Left forelimb (tissue), 1 donor: ENCODE measurements at places on chromosomes 7 and 10.

- no peak for DNase-seq
Measured at GRCh38 chr7:2120841-2121830, 111.6 kb downstream of the MAD1L1 start.

- DNase-seq, result no peak
Measured at GRCh38 chr7:7304705-7305450, 122.5 kb downstream of the C1GALT1 start.

- DNase-seq, result no peak
Measured at GRCh38 chr10:77268721-77269120, 368.9 kb downstream of the KCNMA1 start.

DNA sequence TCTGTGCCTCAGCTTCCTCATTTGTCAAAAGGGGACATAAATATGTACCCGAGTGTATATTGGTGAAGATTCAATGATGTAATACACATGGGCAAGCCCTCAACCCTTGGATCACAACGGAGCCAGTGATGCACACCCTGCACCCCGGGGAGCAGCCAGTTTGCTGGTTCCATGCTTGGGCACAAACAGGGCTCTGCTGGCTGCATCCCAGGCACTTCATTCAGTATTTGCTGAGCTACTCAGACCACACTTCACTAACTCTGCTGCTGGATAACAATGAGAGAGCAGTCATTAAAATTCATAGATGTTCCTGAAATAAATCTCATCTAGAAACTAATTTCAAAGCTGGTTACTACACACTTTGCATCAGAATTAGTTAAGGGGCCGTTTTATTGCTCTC is 72.0 kb downstream of the SCRN1 start:
- DNase-seq, result no peak

DNA sequence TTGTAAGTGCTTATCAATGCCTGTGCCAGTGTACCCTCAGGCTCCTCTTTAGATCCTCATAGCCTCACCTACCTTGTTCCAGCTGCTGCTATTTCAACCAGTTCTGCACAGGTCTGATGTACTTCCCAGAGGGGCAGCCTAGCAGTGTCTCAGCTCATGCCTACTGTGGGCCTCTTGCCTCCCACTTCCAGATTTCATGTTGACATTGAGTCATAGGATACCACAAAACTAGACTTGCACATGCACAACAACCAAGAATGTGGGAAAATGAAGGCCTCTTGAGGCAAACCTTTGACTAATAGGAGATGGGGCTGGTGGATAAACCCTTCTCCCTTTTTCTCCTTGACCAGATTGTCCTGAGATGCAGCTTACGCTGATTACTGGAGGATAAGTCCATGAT is 31.0 kb downstream of the PON3 start:
- no peak for DNase-seq

- no peak for DNase-seq
Measured at GRCh38 chr10:110495731-110496552, 1.8 kb upstream of the DUSP5 start.

DNA sequence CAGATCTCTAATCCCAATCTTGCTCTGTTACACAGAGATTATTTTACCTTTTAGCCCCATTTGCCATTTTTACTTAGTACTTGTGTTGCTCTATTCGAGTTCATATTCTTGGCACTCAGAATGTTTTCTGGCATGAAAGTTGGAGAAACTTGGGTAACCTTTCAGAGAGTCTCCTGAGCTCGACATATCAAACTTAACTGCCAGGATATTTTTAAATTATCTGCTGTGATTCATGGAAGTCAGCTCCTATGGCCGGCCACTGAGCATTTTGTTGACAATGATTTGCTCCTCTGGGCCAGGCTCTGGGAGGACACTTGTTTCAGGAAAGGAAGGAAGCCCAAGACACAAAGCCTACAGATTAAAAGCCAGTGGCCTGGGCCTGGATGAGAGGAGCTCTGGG is 396.7 kb downstream of the TNS3 start:
- DNase-seq, result no peak

GRCh38 chr7:108057951-108058481 is 55.1 kb upstream of the LAMB1 start:
- no peak for DNase-seq

DNA sequence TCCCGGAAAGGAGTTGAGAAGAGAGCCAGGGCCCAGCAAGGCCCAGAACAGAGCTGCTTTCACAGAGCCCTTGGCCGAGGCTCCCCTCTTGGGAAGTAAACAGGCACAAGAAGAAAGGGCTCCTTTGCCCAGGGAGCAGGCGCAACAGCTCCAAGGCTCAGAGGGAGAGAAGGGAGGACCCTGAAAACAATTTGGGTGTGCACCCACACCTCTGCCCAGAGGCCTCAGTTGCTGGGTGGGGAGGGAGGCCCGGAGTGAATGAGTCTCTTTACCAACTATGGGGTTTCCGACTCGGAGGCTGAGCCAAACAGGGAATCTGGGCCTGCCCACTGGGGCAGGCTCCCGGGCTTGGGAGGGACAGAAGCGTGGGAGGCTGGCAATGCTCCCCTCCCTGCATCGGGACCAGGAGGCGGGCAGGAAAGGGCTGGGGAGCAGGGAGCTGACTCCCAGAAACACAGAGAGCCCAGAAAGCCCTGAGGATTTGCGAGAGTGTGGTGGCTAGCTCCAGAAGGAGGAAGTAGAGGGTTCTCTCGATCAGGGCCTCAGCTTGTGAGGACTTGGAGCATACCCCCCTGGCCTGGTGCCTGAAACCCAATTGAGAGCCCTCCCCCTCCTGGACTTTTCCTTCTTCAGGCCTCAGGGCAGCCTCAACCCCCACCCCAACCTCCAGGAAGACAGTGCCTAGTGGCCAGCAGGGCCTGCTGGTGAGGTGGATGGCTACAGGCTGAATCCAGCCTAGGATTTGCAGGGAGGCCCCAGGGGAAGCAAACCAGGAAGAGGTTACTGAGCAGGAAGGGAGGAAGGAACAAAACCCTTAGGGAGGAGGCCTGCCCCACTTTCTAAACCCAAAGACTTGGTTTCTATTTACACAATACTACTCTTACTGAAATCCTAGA is 6.2 kb downstream of the C10orf105 start:
- DNase-seq, result peak; percentile 73

DNA sequence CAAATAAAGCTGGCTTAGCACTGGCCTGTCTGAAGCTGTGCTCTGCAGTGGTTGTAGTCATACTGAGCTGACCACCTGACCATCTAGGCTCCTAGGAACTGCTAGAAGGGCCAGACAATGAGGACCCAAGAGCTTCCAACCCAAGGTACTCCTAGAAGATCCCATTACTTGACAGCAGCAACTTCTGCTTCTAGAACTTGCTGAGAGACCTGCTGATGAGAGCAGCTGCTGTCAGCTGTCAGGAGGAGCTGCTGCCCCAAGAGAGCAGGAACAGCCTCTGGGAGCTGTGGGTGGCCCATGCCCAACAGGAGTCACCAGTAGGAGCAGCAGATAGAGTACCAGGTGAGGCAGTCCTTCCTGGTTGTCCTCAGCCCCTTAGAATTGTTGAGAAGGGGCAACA is 70.2 kb downstream of the RBM20 start:
- DNase-seq, result no peak

DNA sequence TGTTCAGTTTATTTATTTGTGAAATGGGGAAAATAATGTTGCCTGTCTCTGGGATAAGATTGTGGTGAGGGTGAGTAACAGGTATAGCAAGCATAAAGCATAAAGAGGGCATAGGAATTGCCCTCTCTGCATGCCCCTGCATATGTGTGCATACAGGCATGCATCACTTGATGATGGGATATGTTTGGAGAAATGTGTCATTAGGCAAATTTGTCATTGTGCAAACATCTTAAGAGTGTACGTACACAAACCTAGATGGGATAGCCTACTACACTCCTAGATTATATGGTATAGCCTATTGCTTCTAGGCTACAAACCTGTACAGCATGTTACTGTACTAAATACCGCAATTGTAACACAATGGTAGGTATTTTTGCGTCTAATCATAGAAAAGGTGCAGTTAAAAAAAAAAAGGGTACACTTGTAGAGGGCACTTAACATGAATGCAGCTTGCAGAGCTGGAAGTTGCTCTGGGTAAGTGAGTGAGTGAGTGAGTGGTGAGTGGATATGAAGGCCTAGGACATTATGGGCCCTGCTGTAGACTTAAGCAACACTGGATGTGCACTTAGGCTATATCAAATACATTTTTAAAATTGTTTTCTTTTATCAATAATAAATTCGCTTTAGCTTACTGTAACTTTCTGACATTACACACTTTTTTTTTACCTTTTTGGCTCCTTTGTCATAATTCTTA is 386.5 kb upstream of the ANKRD30A start:
- no peak for DNase-seq

- no peak for DNase-seq
Measured at GRCh38 chr7:75010036-75010435, 45.5 kb downstream of the CASTOR2 start.

GRCh38 chr10:119241066-119241465 is 33.7 kb downstream of the GRK5 start:
- DNase-seq, result no peak

DNA sequence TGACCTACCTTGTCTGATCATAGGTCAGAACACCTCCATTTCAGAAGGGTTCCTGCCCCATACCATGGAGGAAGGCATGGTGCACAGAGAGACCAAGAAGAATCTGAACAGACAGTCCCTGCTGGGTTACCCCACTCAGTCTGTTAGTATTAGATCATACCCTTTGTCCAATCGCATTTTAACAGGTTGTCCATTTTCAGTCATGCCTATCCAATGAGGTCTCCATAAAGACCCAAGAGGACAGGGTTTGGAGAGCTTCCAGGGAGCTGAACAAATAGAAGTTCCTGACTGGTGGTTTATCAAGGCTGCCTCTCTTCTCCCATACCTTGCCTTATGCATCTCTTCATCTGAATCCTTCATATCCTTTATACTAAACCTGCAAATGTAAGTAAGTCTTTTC is 21.2 kb upstream of the SLC16A12 start:
- no peak for DNase-seq

DNA sequence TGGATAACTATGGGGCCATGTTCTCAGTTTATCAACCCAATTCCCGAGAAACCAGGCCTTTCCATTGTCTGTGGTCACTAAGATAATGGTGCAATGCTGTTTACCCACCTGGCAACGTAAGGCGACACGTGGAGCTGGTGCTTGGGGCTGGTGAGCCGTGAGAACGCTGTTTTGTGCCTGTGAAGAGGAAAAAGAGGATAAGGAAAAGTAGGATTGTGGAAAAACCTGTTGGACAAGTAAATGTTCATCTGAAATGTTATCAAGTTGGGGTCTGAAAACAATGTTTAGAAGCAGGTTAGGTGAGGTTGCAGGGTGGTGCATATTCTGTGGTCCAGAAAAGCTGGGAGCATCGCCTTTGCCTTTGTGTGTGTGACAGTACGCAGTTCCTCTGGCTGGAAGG is 88.5 kb downstream of the PPP1R17 start:
- no peak for DNase-seq

- DNase-seq, result no peak
Measured at GRCh38 chr10:133315847-133316246, 7.1 kb downstream of the ZNF511 start.

DNA sequence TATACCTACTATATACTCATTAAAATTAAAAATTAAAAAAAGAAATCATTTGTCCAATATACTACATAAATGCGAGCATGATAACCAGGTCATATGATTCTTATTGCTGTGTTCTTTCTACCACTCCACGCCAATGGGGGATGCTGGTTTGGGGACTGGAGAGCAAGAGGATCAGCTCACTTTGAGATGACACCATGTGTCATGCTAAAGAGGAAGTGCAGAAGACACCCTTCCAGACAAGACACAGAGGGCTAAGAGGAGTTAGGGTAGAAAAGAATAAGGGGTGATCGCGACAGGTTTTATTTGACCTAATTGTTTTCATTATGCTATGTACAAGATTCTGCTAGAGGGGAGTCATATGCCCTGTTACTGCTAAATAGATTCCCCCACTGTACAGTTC is 33.8 kb upstream of the MGAM2 start:
- no peak for DNase-seq
